Mesothelial cell of epicardium (in vitro differentiated cells): ENCODE measurements at places on chromosomes 3 and 15.

- DNase-seq, result no peak
Measured at GRCh38 chr3:189833996-189834395, 202.8 kb downstream of the TP63 start.

GRCh38 chr3:171358181-171358880, 101.9 kb downstream of the TNIK start:
- no peak for DNase-seq

DNA sequence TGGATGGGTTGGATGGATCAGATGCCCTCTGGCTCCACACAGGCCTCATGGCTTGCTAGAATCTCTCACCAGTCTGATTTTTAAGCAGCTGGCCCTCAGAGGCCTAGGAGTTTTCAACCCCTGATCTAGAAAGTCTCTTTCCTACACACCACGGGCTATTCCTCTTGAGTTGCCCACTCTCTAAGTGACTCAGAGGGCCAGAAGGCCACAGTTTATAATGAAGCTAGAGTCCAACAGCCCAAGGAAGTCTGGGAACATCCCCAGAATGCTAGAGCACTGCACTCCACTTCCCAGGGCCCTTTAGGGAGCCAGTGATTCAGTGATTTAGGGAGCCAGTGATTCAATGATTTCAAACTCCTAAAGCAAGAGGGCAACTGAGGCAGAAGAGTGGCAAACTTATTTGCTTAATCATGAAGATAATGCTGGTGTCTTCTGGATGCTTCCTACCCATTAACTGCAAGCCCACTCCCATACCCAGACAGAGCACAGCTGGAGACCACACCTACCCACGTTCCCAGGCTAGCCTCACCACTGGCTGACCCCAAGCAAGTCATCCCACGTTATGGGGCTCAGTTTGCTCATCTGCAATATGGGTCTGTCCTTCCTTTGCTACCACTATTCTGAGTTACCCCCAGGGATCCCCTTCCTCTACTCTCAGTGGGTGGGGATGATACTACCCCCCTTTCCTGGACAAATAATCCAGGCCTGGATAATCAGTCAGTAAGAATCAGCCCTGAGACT, 36.7 kb downstream of the ABTB1 start:
- no peak for DNase-seq

GRCh38 chr3:67109651-67110204, 111.6 kb downstream of the KBTBD8 start:
- no peak for DNase-seq

DNA sequence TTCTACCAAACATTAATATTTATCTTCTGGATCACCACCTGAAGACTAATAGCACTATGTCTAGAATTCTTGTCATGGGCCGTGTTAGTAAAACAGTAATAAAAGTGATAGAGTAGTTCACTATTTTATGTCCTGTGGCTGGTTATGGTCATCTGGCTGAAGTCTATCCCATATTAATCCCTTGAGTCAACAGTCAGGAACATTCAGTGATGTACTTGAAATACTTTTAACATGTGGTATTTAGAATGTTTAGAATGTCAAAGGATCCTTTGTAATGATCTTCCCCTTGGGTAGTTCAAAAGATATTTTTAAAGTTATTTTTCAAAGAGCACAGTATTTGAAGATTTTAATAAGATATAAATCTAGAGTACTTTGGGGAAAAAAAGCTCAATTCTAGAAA, 117.0 kb downstream of the MBNL1 start:
- no peak for DNase-seq

GRCh38 chr15:77181305-77182074, 110.6 kb upstream of the TSPAN3 start:
- DNase-seq, result no peak

DNA sequence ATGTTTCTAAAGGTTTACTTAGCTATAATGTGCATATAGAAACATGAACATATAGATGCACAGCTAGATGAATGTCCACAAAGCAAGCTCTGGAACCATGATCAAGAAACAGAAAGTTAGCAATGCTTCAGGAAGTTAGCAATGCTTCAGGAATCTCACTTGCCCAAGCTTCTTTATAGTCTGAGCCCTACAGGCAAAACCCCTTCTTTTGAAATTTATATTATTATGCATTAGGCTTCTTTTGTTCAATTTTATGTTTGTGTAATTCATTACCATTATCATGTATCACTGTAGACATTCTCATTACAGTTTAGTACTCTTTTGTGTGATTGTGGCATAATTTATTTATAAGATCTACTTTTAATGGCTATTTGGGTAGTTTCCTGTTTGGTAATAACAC, 286.4 kb upstream of the BCHE start:
- no peak for DNase-seq

- DNase-seq, result no peak
Measured at GRCh38 chr15:70535071-70535954, 228.0 kb downstream of the UACA start.

DNA sequence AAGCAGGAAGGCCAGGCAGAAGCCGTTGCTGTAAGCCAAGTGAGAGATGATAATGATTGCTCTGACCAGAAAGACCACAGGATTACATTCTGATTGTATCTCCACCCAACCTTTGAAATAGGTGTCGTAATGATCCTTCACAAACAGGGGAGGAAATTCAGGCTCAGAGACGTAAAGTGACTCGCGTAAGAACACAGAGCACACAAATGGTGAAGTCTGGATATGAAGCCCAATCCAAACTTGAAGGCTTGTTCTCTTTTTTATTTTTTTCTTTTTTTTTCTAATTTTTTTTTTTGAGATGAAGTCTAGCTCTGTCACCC, 25.3 kb upstream of the PIAS1 start:
- DNase-seq, result no peak

DNA sequence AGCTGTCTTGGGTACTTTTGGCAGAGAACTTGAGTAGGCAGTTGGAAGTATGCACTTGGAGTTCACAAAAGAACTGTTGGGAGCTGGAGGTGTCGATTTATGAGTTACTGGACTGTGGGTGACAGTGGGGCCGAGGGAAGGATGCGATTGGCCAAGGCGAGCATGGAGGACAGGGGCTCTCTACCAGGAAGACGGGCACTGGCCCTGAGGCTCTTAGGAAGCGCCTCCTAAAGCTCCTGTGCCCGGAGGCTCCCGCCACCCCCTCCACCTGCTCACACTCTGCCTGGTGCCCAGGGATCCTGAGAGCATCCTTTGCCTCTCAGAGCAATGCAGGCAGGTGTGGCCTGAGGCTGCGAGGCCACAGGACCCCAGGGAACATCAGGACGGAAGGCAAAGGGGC, 69.0 kb downstream of the CRTC3 start:
- no peak for DNase-seq

GRCh38 chr3:136811701-136812100, 7.2 kb upstream of the SLC35G2 start:
- DNase-seq, result no peak

DNA sequence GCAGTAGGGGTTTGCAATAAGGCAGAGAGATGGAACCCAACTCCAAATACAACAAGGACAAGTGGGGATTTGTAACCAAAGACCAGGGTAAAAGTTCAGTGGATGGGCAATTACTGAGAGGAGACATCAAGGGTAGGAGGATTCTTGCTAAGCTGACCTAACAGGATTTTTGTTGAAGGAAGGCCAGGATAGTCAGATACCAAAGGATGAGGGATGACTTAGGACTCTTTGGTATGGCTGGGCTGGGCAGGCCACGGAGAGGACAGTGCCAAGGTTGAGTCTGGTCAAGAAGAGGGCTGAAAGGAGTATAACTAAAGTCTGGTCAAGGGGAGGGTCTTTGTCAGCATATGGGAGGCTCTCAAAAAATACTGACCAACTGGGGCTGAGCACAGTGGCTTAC, 85.3 kb upstream of the UBE2E2 start:
- no peak for DNase-seq

GRCh38 chr3:18010001-18010400, 267.6 kb upstream of the TBC1D5 start:
- DNase-seq, result no peak

- peak; percentile 53 for DNase-seq
Measured at GRCh38 chr3:197298945-197299854, 788 bp upstream of the DLG1 start.

- DNase-seq, result no peak
Measured at GRCh38 chr15:79644091-79644490, 212.0 kb downstream of the MINAR1 start.

DNA sequence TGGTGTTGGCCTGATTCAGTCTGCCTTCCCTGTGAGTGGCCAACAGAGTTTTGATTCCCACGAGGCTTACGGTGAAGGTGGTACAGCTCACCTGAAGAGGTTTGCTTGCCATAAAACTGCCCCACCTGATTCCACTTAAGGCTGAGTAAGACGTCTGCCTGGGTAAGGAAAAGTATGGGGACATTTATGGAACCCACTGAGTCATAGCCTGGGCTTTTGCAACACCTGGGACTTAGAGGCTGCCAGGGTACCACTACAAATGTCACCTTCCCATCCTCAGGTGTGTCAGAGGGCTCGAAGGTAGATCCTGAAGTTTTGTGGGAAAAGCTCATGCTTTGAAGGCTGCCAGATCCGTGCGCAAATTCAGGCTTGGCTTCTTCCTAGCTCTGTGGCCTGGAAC, 56.9 kb upstream of the SLCO2A1 start:
- no peak for DNase-seq

GRCh38 chr3:56918111-56918568, 116.4 kb upstream of the ARHGEF3 start:
- no peak for DNase-seq

- DNase-seq, result no peak
Measured at GRCh38 chr15:76945494-76946093, 14.0 kb downstream of the RCN2 start.

DNA sequence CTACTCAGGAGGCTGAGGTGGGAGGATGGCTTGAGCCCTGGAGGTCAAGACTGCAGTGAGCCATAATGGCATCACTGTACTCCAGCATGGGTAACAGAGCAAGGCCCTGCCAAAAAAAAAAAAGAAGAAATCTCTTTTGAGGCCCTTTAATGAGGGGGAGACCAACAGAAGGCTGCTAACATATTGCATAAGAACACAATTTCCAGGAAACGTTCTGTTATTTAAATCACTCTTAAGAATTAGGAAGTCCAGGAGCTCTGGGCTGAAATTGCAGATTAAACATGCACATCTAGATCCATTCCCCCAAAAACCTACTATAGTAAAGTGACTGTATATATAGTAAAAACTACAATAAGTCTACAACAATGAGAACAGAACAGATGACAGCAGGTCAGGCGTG, 16.1 kb upstream of the BLM start:
- no peak for DNase-seq

- DNase-seq, result no peak
Measured at GRCh38 chr3:175980486-175981090, 1121.5 kb downstream of the NAALADL2 start.

- DNase-seq, result no peak
Measured at GRCh38 chr3:54079730-54080325, 42.5 kb upstream of the CACNA2D3 start.

DNA sequence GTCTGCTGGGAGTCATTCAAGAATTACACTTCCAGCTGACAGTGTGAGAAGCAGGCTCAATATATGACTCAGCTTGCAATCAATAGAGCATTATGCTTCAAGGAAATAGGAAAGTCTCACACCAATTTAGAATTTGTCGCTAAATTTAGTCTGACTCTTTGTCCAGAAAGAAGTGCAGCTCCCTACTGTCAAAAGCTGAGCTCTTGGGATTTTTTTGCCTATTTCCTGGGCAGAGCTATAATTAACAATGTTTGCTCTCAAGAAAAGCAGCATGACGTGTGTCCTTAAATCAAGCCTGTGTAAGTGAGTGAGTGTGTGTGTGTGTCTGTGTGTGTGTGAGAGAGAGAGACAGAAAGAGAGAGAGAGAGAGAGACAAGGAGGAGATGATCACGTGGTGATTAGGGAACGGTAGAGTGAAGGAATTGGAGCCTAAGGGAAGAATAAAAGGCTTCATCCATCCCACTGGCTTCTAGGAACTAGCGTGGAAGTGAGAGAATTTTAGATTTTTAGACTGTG, 16.4 kb upstream of the SLC35G2 start:
- DNase-seq, result no peak

GRCh38 chr15:44710236-44711095, 657 bp downstream of the PATL2 start:
- DNase-seq, result no peak

- DNase-seq, result no peak
Measured at GRCh38 chr3:40516201-40516600, 8.6 kb upstream of the ZNF621 start.

DNA sequence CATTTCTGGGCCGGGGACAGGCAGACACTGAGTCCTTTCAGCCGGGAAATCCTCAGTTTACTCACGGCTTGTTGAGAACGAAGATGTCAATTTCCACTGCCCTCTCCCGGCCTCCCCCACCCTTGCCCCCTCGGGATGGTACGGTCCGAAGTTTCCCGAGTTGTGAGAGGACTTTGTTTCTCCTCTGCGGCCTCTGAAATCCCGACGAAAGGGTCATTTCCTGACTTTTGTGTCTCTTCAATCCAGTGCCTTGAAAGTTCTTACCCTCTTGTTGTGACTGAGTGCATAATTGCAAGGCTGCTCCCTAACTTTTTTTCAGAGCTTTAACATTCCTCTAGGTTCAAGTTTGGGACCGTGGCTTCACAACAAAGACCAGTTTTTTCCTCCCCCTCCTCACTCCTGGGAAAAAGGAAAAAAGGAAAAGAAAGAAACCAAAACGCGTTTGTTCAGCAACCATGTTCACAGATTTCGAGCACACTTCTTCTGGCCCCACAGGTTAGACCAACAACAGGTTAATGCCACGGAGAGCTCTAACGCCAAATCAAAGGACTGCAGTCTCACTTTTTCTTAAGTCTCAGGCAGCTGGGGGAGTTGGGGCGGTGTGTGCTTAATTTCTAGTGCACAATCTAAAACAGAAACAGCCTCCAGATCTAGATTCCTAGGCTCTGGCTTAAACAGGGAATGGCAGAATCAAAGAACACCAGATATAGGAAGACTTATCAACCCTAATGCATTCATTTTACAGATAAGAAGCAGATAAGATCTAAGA, 138.9 kb downstream of the TMCO5A start:
- DNase-seq, result peak; percentile 42

GRCh38 chr3:171774521-171774920, 35.8 kb downstream of the PLD1 start:
- no peak for DNase-seq

DNA sequence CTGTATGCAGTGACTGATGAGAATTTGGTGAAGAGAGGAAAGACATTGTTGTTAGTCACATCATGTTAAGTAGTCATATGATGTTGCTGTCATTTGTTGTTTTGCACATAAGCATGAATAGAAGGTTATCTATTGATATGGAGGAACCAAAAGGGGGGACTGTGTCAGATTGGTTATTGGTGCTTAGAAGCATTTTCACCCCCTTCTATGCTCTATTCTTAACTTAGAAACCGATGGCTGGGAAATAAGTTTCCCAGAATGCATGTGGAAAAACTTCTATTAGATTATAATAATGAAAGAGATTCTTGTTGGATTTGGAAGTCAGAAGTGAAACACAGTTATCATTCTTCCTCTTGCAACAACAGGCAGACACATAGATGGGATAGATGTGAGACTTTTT, 33.2 kb upstream of the CADM2 start:
- no peak for DNase-seq

DNA sequence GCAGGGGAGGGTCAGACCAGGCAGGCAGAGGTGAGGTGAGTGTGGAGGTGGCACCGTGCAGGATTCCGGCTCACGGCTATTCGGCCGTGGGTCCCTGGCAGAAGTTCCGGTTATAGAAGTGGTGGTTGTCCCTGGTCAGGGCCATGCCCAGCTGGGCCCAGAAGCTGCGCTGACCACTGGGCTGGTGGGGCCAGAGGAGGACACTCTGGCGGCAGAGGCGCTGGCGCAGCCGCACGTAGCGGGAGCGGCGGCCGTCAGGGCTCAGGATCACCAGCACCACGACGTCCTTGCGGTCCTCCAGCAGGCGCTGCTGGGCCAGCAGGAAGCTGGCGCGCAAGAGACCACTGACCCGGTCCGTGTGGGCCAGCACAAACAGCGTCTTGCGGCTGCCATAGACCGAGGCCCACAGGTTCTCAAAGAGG, 4.3 kb downstream of the TLR9 start:
- DNase-seq, result no peak
